ENCODE measurements at places on chromosomes 1 and 21.

DNA sequence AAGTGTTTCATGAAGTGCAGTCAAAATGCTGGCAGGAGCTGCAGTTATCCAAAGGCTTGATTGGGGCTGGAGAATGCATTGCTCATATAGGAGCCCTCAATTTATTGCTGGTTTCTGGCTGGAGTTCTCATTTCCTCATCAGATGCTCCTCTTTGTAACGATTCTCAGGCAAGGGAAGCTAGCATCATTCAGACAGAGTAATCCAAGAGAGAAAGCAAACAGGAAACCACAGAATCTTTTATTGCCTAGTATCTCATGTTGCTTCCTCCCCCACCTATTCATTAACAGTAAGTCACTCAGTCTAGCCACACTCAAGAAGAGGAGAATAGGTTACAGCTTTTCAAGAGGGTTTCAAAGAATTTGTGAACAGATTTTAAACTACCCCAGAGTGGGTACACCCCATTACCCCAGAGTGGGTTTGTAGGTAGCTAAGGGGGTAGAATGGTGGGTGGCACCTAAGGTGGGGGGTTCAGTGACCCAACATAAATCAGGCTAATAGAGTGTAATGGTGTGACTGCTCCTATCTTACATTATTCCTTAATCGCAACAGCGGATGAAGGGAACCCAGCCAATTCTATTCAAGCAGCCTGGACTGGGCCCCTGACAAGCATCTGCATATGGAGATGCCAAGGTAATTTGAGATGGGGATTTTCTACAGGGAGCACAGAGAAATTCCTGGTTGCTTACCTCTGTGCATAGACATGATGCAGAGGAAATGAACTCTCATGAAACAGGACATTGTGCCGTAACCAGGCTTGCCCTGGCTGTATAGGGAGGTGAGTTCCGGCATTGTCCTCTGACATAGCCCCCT, 67.1 kb downstream of the KCNJ15 start:
- DNase-seq: peak; percentile 47

- no peak for DNase-seq
Observed at GRCh38 chr1:224589006-224589405, 27.1 kb upstream of the CNIH3 start.

DNA sequence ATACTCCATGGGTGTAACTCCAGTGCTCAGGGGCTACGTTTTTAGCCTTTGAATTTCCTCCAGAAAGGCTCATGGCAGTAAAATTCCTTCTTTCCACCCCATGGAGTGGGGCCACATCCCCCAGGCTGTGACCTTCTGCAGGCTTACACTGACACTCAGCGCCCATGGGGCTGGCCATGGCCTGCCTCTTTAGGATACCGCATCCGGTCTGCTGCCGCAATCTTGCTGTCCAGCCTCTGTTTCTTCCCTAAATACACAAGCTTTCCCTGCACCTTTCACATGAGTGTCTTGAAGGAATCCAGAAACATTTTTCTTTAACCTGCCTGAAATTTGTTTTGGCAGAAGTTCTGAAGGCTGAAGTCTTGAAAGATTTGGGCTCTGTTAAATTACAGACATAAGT, 170.5 kb downstream of the NTMT2 start:
- DNase-seq: no peak

- no peak for DNase-seq
Observed at GRCh38 chr21:31560479-31560878, 99.0 kb upstream of the SOD1 start.

DNA sequence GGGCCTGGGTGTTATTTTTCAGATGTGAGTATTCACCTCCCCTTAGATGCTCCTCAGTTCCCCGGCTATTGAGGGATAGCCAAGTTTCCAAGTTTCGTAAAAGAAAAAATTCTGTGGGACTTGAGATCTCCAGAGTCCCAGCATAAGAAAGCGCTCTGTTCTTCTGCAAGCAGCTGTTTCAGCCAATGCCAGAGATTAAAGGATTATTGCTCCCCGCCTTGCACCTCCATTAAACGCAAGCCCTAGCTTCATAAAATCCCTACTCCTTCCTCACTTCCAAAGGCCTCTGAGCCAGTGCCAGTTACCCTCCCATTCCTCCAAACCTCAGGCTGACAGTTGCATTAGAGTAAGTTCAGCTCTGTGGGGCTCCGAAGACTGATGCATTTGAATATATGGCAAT, 56.4 kb downstream of the CHIA start:
- no peak for DNase-seq

DNA sequence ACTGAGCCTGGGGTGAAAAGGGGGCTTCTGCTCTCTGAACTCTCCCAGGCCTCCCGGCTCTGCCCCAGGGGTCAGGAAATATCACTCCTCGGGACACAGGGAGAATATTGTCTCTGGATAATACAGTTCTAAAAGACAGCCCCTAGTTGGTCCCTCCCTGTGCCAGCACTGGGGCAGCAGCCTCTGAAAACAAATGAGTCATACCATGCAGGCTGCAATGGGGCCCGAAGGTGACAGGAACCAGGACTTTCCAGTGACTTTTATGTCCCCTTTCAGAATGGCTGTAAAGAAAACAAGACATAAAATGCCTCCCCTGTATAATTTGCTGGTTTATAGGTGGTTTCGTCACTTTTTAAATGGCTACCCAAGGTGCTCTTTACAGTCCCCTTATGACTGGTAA, 360.0 kb downstream of the NPHP4 start:
- no peak for DNase-seq

GRCh38 chr1:117859901-117860300, 69.5 kb downstream of the GDAP2 start:
- DNase-seq: no peak

DNA sequence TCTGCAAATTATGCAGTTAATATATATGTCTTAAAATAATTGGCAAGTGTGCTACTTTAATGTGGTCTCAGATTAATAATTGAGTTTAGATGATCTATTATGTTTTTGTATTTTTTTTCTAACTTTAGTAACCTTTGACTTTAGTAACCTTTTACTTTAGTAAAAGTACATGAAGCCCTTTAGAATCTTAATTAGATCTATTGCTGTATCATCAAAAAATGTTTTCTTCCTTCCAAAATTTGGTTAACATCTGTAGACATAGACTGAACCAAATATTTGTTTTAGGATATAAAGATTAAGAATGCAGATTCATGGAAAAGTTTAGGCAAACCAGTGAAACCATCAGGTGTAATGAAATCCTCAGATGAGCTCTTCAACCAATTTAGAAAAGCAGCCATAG, 25.7 kb upstream of the EPHX4 start:
- no peak for DNase-seq

DNA sequence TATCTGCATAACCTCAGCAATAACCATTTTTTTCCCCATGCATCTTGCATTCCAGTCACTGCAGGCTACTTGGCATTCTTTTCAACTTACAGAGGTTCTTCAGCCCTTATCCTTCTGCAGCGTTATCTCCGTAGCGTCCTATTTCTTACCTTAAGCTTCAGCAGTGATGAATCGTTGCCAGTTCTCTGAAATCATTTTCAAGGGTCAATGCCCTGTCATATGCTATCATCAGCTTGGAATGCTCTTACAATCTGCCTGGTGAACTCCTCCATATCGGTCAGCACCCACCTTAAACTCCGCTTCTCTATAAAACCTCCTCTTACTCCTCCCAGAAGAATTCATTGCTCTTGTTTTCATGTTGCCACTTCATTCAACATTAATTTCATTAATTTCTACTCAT, 105.1 kb upstream of the DPH5 start:
- DNase-seq: no peak

GRCh38 chr1:3480369-3480719, 25.9 kb downstream of the ARHGEF16 start:
- DNase-seq: no peak
